ENCODE measurements at places on chromosomes 11 and 22.

DNA sequence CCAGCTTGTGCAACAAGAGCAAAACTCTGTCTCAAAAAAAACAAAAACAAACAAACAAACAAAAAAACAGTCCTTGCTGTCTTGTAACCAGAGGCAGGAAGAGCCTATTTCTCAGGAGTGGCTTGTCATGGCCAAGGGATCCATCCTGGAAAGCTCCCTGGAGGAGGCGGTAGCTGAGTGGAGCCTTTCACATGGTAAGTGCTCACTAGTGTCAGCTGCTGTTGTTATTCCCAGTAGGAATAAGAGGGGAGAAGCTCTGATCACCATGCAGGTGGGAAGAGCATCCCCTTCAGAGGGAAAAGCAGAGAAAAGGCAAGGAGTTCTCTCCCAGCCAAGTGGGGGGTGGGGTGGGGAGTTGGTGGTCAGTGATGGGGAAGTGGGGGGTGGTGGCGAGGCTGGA lies 54.6 kb upstream of the WNT7B start:
- DNase-seq, result no peak

- DNase-seq, result no peak
Measured at GRCh38 chr11:33317662-33318061, 60.5 kb downstream of the HIPK3 start.

GRCh38 chr11:117671370-117671769 lies 125.6 kb downstream of the DSCAML1 start:
- DNase-seq, result no peak

DNA sequence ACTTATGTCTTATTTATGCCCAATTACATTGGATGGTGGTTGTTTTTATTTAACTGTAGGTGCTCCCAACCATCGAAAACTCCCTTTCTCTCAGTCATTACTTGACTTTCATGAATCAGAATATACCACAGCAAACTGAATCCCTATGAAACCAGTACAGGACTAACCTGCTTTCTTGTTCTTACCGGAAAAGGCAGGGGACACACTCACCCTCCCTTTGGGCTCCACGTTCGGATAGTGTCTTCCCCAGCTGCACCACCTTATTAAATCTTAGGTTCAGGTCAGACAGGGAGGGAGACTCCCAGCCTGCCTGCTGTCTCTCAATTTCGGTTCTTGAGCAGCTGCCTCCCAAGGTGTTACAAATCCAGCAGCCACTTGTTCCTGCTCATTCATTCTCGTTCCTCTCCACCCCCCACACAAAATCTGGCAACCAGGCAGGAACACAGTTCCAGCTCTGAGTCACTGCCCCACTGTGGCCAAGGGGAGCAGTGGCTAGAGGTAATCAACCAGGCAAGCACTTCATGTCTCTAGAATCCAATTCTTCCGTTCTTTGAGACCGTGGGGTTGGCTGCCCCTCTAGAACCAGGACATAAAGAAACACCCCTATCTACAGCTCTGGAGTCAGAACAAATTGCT lies 133.0 kb downstream of the PLEKHA7 start:
- no peak for DNase-seq

DNA sequence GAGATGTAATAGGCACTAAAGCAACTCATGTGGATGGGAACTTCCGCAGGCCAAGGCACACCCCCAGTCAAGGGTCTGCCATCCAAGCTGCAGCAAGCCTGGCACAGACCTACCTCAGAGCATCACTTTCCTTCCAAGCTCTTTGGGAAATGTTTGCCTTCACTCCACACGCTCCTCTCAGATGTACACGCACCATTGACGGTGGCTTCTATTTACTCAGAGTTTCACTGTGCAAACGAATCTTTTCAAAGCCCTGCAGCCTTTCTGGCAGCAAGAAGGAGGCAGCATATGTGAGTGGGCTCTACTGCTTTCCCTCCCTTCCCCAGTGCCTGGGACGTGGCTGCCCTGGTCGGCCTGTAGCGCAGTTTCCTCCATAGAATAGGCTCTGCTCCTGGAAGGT lies 60.9 kb upstream of the USP47 start:
- DNase-seq, result no peak

DNA sequence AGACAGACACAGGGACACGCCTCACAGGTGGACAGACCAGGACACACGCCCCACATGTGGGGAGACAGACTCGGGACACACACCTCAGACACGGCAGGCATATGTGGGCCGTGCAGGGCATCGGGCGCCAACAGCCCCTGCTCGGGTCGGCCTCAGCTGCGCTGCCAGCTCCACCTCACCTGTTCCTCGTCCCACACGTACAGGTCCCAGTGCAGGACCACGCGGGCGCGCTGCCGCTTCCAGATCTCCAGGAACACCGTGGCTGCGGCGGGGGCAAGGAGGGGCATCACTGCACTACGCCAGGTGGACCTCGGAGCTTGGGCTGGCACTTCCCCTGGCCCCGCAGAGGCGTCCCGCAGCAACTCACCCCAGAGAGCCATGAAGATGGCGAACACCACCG lies 12.4 kb downstream of the ANO9 start:
- no peak for DNase-seq

DNA sequence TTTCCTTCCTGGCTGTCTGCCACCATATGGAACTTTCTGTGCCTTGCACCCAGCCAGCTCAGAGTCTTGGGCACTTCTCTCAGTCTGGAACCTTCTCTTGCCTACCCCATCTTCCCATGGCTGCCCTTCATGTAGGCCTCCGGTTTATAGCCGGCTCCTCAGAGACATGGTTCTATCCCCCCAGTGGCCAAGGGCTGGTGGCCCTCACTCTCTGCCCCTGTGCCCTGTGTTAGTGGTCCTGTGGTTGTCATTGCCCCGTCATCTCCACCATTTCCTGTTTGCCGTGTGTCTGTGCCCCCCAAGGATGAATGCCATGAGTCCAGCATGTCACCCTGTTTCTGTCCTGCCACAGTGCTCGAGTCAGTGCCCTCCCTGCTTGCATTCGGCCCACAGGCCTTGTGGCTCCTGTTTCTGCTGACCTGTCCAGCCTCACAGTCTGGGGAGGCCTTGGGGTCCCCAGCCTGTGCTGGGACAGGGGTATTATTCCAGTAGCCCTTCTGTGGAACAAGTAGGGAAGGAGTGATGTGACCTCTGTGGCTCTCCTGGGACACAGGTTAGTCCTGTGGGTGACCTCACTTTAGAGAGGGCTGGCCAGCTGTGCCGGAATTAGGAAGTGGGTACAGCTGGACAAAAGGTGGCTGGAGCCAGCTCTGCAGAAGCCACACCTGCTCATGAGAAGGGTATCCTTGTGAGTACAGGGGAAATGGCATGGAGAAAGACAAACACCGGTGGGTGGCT lies 30.7 kb downstream of the ST3GAL4 start:
- no peak for DNase-seq

DNA sequence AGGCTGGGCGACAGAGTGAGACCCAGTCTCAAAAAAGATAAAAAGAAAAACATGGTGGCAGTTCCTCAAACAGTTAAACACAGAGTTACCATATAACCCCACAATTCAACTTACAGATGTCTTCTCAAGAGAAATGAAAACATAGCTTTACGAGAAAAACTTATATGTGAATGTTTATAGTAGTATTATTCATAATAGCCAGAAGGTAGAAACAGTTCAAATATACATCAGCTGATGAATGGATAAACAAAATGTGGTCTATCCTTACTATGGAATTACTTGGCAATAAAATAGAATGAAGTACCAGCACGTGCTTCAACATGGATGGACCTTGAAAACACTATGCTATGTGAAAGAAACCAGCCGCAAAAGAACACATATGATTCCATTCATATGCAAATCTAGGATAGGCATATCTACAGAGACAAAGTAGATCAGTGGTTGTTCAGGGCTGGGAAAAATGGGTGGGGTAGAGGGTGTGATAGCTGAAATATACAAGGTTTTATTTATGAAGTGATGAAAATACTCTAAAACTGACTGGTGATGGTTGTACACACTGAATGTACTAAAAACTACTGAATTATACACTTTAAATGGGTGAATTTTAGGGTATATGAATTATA lies 12.4 kb downstream of the NF2 start:
- DNase-seq, result no peak

- DNase-seq, result no peak
Measured at GRCh38 chr11:36394926-36395325, 98.8 kb downstream of the PRR5L start.

DNA sequence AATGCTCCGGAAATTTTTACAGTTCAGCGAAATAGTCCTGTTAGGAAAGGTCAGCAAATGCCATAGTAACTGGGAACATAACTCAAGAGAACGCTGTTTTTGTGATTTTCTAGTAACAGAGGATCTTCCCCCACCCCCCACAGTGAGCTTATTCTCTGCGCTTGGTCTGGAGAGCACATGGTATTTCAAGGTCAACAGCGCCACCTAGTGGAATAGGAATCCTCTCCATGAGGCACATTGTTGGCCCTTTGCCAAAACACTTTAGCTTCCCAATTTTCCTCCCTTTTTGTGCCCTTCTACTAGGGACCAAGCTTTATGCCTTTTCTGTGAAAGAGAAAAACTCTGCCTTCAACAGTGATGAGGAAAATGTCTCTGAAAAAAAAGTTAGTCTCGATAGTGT lies 13.2 kb upstream of the OR4C12 start:
- peak; percentile 7 for DNase-seq

DNA sequence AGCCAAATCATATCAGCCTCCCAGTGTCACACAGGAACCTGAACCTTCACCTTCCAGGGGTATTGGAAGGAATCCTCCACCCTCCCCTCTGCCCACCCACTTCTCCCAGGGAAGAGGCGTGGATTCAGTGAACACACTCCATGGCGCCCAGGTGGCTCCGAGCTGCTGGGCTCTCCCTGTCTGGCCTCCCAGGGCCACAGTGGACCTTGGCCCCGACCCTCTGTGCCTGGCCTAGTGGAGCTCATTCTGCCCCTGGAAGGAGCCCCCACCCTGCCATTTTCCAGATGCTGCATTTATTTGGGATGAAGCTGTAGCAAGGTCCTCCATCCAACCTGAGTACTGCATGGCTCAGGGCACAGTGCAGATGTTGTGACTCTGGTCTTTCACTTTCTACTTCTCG lies 1340.1 kb downstream of the TBC1D22A start:
- DNase-seq, result no peak

DNA sequence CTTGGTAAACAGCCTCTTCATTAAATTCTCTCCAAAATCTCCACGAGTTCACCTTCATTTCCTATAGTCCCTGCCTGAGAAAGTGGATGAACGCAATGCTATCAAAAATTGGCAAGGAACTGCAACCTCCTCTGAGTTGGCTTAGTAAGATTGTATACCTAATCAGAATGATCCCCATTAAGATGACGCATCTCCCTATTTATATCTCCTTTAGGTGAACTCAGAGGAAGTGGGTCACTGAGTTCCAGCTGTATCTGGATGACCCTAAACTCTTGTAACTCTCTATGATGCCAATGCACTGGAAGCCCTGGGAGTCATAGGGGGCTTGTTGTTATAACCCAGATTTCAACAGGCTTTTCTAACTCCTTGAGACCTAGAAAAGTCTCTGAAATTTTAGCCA lies 48.2 kb downstream of the OR10A6 start:
- DNase-seq, result no peak

- no peak for DNase-seq
Measured at GRCh38 chr22:48423481-48423911, 1404.2 kb downstream of the BRD1 start.

DNA sequence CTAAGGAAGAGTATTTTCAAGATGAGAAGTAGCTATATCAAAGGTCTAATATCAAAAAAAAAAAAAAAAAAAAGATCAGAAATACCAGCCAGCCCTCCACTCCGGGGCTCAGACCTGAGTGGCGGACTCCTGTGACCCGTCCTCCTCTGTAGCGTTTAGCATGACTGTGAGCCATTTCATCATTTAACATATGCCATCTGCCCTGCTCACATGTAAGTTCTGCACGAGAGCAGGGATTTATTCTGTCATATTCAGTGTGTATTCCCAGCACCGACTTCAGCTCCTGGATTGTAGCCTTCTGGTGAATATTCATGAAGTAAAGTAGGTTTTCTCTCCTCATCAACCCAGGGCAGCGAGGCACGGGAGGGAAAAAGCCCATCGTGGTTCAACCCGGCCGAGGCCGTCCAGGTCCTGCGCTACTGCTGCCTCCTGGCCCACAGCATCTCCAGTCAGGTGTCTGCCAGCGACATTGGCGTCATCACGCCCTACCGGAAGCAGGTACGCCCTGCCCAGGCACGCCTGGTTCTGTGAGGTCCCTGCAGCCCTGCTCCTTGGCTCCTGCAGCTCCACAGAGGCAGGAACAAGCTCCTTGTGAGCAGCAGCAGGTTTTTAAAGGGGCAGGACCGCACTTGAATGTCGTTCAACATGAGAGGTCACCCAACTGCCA lies 12.7 kb upstream of the PANX2 start:
- no peak for DNase-seq

DNA sequence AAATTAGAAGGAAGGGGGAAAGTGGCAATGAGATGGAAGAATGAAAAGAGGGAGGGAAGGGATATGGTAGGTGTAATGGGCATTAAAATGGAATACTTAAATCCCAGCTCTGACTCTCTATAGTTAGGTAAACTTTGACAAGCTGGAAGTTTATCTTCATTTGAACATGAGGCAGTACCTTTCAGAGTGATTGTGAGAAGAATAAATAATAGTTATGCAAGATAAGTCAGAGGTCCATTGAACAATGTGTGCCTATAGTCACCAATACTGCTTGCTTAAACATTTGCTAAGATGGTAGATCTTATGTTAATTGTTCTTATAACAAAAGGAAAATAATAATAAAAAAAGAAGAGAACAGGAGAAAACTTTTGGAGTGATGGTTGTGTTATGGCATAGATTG lies 545.8 kb upstream of the CCDC90B start:
- no peak for DNase-seq

DNA sequence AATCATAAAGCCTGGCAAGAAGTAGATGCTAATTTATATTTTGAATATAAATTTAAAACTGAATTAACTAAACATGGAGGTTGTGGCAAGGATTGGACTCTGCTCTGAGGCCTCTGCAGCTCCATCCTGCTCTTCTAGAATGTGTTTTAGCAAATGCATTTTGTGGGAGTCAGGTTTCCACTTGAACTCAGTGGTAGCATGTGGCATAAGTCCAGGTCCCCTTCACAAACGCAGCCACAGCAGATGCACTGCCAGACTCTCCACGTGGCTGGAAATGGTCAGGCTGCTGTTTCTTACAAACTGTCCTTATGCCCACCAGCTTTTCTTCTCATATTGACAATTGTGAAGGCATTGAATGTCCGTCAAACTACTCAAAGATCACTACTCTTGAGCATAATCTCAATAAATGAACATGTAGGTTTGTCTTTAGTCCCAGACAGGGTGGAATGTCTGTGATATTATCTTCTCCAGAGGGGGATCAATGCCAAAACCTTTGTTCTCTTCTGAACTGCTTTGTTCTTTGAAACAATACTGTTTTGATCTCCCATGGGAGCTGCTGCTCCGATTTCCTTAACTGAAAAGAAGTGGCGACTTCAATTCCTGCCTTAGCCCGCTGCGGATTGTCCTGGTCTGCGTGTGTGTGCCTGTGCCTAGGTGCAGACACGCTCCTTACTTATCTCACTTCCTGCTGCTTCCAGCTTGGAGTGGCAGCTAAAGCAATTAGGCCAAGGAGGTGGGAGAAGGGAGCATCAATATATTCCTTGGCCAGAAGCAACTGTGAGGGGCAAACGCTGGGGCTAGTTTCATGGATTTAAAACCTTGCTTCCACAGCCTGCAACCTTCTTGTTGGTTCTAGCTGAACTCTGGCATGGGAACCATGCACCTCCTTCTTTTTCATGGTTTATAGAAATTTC lies 24.2 kb downstream of the EIF4G2 start:
- DNase-seq, result no peak

- no peak for DNase-seq
Measured at GRCh38 chr11:120066738-120067437, 71.0 kb downstream of the TRIM29 start.

GRCh38 chr22:31253949-31254348 lies 38.3 kb downstream of the PIK3IP1 start:
- DNase-seq, result no peak

All from HS-27A (cell line).